Naive thymus-derived CD8-positive, alpha-beta T cell (primary cell): ENCODE measurements at places on chromosomes 7 and 10.
A peak's percentile ranks its signal among the peaks of the same experiment; 100 is the strongest.

DNA sequence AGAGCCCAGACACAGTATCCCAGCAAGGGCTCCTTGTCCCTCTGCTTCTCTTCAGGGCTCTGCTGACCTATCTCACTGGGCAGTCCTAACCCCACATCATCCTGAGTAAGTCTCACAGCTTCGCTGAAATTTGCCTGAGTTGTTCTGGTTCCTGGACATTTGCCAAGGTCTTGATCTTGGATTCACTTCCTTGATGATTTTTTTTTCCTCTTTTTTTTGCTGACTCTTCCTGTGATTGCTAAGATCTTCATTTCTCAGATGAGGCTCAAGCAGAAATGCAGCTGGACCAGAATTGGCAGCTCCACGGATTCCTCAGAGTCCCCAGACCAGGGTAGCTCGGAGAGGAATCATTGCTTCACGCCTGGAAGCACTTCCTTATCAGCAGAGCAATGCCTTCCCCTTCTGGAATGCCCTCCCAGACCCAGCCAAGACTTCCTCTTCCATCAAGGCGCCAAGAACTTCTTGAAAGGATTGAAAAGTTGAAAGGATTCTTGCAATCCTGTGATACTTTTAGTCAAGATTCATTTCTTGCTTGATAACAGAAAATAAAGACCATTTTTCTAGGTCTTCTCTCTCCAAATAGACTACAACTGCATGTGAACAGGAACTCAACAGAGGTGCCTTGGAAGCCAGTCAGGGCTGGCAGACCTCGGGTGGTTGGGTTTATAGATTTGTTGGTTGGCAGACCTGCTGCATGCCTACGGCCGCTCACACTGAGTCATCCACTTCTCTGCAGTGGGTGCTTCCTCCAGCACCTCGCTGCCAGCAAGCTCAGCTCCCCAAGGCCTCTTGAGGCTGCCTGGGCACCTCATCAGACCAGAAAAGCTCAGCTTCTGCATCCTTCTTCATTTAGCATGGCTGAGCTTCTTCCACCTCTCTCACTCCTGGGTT is 8.8 kb upstream of the AFAP1L2 start:
- H3K27me3 ChIP-seq, result peaks cover 44% of the 10 kb centered on the region
- peak overlapping the region; percentile 45 for H3K27ac ChIP-seq
- no peak overlapping the region for H3K4me3 ChIP-seq
- H3K36me3 ChIP-seq, result no peaks in the 10 kb centered on the region
- H3K4me1 ChIP-seq, result peaks cover 3% of the 10 kb centered on the region

GRCh38 chr10:23448802-23449570 is 10.1 kb downstream of the OTUD1 start:
- H3K4me1 ChIP-seq, result peaks cover 36% of the 10 kb centered on the region
- H3K36me3 ChIP-seq, result no peaks in the 10 kb centered on the region
- H3K4me3 ChIP-seq, result no peak overlapping the region
- H3K27ac ChIP-seq, result peak overlapping the region; percentile 77
- H3K27me3 ChIP-seq, result no peaks in the 10 kb centered on the region

DNA sequence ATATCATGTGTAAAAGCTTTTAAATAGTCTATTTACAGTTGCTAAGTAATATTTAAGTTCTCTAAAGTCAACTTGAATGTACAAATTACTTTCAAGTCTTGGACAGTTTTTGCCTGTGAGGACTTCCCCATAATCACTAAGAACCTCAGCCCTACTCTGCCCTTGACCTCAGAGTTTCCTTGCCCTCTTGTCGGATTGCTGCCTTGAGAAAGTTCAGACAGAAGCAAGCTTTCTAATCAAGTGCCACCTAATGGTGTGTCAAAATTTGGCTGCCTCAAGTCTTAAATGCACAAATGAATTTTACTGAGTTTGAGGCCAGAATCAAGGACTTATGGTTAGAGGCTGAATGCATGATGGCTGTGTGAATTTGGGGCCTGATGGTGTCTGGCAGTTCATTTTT is 88.3 kb upstream of the KAT6B start:
- DNase-seq, result no peak
- no peak overlapping the region for H3K4me3 ChIP-seq
- H3K36me3 ChIP-seq, result no peaks in the 10 kb centered on the region
- H3K4me1 ChIP-seq, result peaks cover 16% of the 10 kb centered on the region

- no peak overlapping the region for H3K4me3 ChIP-seq
- H3K27ac ChIP-seq, result no peak overlapping the region
- H3K36me3 ChIP-seq, result no peaks in the 10 kb centered on the region
- H3K27me3 ChIP-seq, result peaks cover 40% of the 10 kb centered on the region
Observed at GRCh38 chr7:55247428-55247827, 117.7 kb upstream of the LANCL2 start.

DNA sequence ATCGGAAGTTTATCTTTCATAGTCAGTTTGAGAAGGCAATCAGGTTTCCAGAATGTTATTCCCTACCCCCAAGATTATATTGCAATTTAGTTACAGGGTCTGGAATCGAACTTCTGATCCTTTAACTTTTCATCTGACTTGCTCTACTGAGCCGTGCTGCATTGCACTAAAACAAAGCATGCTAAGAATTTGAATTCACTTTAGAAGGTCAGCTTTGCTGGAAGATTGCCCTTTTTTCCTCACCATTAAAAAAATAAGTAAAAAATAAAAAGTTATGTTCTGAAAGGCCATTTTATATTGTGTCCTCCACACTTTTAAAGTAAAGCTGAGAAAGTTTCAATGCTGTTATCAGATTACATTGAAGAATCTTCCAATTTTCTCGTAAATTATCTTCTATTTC is 388.8 kb upstream of the PHF14 start:
- no peak for DNase-seq
- no peaks in the 10 kb centered on the region for H3K27me3 ChIP-seq
- H3K4me1 ChIP-seq, result no peaks in the 10 kb centered on the region
- H3K27ac ChIP-seq, result no peak overlapping the region
